ENCODE measurements at places on chromosomes 16 and 17.

DNA sequence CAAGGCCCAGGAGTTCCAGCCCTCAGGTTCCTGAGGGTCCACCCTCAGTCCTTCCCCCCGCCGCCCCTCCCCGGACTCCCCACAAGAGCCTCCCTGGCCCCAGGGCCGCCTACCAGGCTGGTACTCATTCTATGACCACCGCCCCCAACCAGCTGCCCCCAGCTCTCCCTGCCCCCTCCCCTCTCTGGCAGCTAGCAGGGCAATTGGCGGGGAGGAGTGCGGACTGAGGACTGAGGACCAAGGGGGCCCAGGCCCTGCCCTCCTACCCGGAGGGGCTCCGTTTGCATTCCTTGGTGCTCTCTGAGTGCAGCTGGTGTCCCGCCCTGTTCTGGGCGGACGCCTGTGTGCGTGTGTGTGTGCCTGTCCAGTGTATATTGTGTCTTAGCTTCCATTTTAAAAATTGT lies 19.1 kb downstream of the UNC13D start:
- no peak for DNase-seq

- DNase-seq: no peak
These were observed 372.5 kb upstream of the CDH8 start for GRCh38 chr16:62408760-62409159.

DNA sequence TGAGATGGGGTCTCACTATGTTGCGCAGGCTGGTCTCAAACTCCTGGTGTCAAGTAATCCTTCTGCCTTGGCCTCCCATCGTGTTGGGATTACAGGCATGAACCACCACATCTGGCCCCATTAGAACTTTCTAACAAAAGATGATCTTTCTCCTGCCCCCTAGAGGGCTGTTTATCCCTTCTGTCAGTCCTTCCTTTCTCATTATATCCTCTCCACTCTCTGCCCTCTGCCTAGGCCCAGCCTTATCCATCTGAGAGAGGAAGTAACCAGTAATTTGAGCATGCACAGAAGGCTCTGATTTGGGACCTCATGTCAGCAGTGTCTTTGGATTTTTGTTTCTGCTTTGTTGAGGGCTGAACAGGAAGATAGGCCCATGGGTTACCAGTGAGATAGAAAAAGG lies 4.4 kb upstream of the DHX40 start:
- no peak for DNase-seq

- DNase-seq: no peak
These were observed 49.9 kb downstream of the RBFOX1 start for GRCh38 chr16:7382521-7382920.

GRCh38 chr17:72863526-72864211 lies 228.8 kb downstream of the SLC39A11 start:
- no peak for DNase-seq

DNA sequence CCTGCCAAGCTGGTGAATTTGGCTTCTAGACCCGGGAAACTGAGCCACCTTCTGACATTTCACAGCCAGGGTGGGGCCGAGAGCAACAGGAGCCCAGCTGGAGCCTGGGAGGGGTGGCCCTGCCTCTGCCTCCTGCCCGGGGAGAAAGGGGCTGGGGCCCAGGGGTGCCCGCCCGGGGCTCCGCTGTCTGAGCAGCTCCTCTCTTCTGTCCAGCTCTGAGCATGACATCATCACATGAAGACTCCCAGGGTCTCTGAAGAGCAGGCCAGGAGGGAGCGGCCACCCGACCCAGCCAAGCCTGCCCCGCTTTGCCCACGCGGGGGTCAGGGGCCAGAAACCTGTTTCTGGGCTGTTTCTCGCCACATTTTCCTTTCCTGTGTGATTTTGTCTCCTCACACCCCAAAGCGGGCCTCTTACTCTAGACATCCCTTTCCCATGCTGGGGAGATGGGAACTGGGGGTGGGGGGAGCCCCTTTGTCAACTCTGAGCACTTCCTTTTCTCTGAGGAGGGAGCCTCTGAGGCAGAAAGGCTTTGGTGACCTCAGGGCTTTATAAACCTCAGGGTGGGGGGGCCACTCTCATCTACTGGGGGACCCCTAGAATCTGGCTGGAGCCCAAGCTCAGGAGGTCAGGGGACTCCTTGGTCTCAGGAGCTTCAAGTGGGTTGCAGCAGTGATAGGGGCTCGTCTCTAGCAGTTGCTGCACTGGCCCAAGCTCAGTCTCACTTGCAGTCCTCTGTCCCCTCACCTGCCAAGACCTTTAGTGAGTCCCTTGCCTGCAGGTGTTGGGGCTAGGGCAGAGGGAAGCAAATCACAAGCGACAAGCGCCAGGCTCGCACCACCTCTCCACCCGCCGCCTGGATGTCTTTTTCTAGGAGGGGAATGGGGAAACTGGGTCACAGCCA lies 7.6 kb downstream of the UBALD2 start:
- DNase-seq: no peak

GRCh38 chr16:10196999-10197398 lies 14.8 kb upstream of the GRIN2A start:
- no peak for DNase-seq

DNA sequence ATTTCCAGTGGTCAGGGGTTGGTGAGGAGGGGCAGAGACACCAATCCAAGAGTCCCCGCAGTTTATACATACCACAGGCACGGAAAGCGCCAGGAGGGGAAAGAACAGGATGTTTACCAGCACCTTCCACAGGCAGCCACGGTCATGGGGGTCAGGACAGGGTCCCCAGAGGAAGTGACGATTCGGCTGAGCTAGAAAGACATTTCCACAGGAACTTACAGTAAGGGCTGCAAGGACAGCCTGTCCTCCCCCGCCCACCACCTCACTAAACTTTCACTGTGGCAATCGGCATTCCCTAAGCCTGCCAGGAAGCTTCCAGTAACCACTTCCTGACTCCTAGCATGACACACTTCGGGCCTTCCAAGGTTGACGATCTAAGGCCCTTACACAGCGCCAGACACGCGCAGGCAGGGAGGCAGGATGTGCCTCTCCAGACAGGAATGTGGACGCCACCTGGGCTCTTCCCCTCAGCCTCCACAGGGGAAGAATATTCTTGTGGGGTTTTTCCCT lies 1.2 kb upstream of the MT2A start:
- DNase-seq: peak; percentile 96

- no peak for DNase-seq
These were observed 255.9 kb downstream of the CEP112 start for GRCh38 chr17:65936013-65936412.

DNA sequence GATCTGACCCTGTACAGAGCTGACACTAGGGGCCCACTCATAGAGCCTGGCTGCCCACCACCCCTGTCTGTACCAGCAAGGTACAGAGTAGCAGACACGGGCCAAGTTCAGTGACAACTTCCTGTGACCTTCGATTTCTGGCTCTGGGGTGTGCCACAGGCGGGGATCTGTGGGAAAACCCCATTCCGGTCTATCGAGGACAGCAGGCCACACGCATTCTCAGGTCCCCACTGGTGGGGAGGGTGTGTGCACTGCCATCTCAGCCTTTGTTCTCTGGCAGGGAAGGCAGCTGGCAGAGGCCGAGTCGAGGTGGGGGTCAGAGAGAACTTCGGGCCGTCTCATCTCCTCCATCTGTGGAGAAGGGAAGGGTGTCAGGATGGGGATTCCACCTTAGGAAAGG lies 10.0 kb downstream of the NLE1 start:
- no peak for DNase-seq

GRCh38 chr16:19232988-19233387 lies 52.5 kb upstream of the CLEC19A start:
- no peak for DNase-seq

- DNase-seq: no peak
These were observed 8.7 kb downstream of the CACNG5 start for GRCh38 chr17:66843627-66844026.

DNA sequence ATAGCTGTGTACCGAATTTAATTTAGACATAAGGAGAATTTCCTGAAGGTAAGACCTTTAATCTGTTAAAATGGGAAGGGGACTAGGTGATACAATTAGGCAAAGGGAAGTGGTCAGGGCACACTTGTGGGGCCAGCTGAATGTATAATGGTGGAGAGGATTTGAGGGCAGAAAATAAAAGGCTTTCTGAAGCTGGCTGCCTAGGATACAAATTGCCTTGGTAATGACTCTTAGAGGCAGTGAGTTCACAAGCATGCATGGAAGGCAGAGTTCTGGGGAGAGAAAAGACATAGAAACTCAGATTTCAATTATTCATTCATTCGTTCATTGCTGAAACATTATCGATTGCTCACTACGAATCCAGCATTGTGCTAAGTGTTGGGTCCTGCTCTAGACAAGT lies 12.4 kb upstream of the NFAT5 start:
- no peak for DNase-seq

DNA sequence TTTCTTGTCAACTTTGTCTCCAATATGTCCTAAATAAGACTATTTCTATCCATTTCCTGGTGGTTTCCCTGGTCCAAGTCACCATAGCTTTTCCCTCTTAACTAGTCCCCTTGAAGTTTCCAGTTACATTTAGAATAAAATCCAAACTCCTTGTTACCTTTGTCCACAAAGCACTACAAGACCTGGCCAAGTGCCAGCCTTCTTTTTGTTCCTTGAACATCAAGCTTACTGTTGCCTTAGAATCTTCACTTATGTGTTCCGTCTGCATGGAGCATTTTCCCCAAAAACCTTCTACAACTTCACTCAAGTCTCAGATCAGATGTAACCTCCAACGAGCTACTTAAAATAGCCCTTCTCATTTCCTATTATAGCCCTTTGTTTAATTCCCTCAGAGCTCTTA lies 101.4 kb downstream of the ITFG1 start:
- no peak for DNase-seq

- no peak for DNase-seq
These were observed 35.2 kb upstream of the CAPN15 start for GRCh38 chr16:492211-492875.

DNA sequence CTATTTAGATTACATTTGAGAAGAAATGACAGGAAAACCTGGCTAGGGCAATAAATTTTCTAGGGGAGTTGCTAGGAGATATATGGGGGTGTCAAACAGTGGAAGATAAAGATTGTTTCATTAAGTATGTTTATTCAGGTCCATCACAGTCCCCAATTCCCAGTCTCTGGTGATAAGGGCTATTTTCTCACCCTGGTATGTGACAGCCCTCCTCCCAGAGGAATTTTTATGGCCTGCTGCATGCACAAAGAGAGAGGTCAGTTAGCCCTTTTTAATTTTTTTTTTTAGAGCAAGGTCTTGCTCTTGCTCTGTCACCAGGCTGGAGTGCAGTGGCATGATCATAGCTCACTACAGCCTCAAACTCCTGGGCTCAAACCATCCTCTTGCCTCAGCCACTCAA lies 53.6 kb upstream of the ATF7IP2 start:
- DNase-seq: no peak

DNA sequence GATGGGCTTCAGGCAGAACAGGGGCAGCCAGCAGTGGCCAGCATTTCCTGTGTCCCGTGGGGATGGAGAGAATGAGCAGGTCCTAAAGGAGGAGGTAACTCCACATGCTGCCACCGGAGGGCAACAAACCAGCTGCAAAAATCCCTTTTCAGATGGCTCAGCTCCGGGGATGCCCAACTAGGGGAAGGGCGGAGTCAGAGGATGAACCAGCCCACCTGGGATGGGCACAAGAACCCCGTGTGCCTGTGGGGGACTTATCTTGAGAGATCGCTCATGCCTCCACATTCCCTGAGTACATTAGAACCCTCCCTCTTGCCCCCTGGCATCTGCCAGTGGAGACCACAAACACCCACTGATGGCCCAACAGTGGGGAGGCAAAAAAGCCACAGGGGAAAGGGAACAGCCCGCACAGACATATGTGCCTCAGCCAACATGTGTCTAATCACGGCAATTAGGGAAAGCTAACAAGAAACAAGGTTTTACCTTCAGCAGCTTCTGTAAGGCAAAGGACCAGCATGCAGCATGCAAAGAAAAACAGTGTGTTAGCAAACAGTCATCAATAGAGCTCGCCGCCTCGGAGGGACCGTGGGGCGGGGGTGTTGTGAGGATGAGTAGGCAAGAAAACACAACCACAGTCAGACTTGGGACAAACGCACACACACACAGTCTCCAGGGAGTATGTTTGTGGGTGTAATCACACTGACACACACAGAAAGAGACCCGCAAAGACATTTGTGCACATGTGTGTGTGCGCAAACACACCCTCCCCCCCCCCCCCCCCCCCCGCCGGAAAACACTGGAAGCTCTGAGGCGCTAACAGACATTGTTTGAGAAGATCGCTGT lies 64.0 kb downstream of the MYO18A start:
- DNase-seq: no peak

- DNase-seq: no peak
These were observed 27.2 kb upstream of the TMEM220 start for GRCh38 chr17:10757067-10757466.

- DNase-seq: no peak
These were observed 13.7 kb downstream of the GUCY2D start for GRCh38 chr17:8015957-8016631.

DNA sequence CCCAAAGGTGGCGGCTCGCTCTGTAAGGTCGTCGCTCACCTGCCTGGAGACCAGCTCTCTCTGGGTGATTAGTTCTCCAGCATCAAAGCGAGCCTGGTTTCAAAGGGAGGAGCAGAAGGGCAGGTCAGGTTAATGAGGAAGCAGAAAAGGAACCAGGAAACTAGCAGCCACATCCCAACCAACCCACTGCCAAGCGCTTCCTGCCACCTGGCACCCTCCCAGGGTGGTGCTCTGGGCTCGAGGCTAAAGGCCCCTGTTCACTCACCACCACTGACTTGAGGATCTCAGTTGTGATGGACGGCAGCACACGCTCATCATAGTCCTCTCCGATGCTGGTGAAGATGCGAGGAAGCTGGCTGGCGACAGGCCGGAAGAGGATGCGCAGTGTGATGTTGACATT lies 5.6 kb downstream of the PHB1 start:
- DNase-seq: no peak

DNA sequence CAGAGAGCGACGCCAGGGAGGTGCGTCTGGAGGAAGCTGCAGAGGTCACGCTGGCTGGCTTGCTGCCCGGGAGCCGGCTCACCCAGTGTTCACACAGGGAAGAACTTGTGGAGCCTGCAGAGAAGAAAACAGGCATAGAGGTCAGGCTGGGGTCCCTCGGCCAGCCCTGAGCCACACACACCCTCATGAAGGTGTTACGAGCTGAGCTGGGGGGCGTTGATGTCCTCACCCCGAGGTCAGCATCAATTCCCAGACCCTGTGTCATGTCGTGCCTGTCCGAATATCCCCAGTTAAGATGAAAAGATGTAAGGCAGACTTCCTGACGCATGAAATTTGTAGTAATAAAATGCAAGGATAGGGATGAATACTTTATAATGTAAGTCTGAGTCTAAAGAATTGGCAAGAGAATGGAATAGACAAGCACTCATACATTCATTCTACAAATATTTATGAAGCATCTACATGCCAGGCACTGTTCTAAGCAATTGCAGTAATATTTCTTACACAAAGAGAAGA lies 77.1 kb downstream of the USP31 start:
- peak; percentile 84 for DNase-seq

Data from right atrium auricular region (tissue), 2 donors.